Activated gamma-delta T cell treated with anti-CD3 and anti-CD28 coated beads, Interleukin-2, amount 50 U/mL, for 16 hours (primary cell): ENCODE measurements at places on chromosomes 4 and X.

- no peak for DNase-seq
These were observed 568.6 kb upstream of the BOD1L1 start for GRCh38 chr4:14196131-14196530.

DNA sequence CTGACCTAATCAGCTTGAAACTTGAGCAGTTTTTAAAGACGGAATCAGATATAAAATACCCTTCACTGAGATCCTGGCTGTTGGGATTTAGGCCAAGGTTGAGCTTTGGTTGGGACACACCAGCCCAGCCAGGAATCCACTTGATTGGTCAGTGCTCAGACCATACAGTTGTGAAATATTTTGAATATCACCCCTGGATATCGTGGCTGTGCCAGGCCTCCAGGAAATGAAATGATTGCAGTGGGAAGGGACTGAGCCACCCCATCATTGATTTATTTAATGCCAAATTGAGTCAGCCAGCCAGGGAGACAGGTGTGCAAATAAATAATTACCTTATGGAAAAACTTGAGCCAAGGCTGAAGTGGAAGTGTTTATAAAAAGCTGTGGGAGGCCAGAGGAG lies 128.4 kb upstream of the SCML1 start:
- no peak for DNase-seq

GRCh38 chrX:136183917-136184316 lies 36.6 kb downstream of the FHL1 start:
- DNase-seq = no peak

GRCh38 chrX:131762802-131763234 lies 218.9 kb downstream of the OR13H1 start:
- peak; percentile 29 for DNase-seq

DNA sequence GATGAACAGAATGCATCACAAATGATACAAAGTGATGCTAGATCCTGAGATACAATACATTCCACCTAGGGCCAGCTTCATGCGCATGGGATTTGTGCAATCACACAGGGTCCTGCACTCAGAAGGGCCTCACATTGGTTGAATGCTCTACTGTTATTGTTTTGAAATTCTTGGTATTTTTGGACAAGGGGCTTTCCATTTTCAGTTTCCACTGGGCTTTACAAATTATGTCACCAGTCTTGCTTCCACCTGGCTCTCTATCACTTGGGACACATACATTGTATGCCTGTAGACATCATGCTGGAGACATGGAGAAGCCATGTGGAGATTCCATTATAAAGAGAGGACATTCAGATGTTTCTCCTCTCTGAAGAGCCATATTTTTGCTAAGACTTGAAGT lies 155.8 kb downstream of the NAA11 start:
- DNase-seq = no peak

DNA sequence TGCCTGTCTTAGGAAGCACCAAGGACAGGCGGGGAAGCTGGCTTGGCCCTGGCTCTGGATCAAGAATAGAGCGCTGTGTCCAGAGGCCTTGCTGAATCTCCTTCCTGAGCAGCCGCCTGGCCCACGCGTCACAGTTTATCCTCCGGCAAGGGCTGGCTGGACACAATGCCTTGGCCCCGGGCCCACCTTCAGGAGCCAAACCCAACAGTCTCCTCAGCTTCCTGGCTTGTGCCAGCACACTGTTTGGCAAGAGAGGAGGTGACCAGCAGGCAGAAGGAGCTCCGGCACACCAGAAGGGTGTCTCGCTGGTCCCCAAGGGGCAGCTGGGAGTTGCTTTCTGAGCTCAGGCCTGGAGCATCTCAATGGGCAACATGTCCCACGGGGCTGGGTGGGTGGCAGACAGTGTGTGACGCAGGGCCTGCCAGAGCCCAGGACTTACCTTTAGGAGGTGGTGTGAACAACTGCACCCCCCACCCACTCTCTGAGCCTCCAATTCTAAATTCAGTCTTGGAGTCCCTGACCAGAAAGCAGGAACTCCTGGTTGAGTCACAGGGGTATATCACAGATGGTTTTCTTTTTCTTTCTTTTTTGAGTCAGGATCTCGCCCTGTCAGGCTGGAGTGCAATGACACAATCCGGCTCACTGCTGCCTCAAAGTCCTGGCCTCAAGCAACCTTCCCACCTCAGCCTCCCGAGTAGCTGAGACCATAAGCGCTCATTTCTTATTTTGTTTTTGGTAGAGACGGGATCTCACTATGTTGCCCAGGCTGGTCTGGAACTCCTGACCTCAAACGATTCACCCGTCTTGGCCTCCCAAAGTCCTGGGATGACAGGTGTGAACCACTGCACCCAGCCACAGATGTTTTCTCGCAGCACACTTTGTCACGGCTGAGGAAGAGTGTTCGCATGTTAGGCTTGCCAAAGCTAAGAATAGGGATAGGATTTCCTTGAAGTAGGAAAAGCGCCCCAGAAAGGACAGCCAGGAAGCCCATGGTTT lies 361.2 kb downstream of the BCOR start:
- DNase-seq = no peak

- DNase-seq = peak; percentile 52
These were observed 3.6 kb downstream of the MAGIX start for GRCh38 chrX:49165901-49166881.

DNA sequence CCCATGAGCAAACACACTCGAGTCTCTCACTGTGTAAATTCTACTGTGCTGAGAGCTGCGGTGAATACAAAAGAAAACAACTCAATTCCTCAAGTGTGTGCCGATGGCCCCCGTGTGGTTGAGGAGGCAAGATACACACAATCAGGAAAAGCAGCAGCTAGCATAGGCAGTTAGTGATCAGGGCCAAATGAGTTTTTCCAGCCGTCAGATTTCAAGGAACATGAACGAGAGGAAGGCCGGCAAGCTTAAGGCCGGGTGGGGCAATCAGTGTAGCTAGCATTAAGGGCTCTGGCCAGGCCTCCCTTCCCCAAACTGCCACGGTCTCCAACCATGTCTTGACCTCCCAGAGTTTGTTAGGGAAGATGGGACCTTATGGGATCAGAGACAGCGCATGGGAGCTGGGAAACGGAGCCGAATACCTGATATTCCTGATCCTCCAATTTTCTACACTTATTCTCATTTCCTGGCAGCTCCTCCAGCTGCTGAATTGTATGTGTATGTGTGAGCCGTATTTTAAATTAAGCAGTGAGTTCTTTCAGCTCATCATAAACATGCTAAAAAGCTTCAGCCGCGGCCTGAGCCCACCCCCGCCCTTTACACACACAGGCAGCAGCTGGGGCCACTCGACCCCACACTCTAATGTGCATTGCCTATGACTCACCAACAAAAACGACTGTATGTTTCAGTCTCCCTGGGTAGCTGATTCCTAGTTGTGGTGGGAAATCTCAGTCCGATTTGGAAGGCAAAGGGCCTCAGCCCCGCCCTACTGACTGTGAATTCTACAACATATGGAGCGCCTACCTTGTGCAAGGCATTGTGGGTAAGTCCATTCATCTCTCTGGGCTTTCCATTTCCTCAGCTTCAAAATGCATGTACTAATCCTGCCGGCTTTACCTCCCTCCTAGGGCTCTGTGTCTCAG lies 59.9 kb downstream of the RTL9 start:
- no peak for DNase-seq

DNA sequence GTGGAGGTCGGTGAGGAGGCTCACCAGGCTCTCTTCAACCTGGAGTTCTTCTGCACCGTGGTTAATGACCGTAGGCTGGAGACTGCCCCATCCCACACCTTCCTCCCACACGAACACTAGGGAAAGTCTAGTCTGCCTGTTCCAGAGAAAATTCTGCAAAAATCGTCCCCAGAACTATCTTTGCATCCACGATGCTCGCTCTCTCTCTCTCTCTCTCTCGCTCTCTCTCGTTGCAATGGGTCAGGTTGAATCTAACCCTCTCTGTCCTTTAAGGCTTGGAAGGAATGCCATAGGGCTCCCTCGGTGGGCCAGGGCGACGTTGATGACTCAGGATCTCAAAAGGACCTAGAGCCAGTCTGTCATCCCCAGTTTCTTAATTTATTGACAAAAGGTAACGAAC lies 111.4 kb downstream of the DCTD start:
- no peak for DNase-seq

GRCh38 chrX:28835991-28836390 lies 248.7 kb downstream of the IL1RAPL1 start:
- no peak for DNase-seq

- no peak for DNase-seq
These were observed 235.9 kb downstream of the OR13H1 start for GRCh38 chrX:131779741-131780140.

GRCh38 chr4:145482209-145483037 lies 770 bp downstream of the SMAD1 start:
- peak; percentile 20 for DNase-seq

GRCh38 chr4:139241086-139241783 lies 38.8 kb downstream of the MGARP start:
- DNase-seq = no peak

- no peak for DNase-seq
These were observed 150.8 kb downstream of the FRAS1 start for GRCh38 chr4:78207951-78208350.

DNA sequence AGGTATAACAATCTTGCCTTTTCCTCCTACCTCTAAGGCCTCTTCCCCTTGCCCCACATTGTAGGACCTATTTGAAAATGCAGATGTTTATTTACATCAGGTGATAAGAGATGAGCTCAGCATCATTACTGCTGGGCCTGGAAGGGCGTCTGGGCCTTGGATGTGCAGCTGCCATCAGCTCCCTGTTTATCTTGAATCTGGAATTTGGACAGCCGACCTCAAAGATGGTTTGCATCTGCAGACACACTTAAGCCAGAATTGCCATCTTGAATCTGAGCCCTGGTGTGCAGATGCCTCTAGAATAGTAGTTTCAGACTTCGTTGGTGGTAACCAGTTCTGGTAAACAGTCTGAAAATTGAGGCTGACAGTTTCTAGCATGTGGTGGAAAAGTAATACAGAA lies 59.0 kb downstream of the FAM193A start:
- DNase-seq = no peak

- no peak for DNase-seq
These were observed 115.7 kb downstream of the SLIT2 start for GRCh38 chr4:20367446-20367845.

DNA sequence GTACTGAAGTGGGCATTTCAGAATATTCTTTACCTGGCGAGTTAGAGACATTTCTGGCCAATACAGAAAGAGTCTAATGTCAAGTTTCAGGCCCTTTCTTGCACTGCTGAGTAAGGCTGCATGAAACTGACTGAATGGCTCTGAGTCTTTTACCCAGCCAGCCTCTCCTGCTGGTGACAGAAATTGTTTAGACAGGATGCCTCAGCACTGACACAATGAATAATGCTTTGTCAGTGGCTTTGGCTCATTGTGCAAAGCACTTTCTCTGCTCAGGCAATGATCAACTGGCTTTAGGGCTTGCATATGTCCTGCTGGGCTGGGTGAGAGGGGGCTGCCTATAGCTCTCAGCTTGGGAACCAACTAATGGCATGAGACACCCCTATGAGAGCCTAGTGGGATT lies 45.5 kb downstream of the CLNK start:
- DNase-seq = no peak

DNA sequence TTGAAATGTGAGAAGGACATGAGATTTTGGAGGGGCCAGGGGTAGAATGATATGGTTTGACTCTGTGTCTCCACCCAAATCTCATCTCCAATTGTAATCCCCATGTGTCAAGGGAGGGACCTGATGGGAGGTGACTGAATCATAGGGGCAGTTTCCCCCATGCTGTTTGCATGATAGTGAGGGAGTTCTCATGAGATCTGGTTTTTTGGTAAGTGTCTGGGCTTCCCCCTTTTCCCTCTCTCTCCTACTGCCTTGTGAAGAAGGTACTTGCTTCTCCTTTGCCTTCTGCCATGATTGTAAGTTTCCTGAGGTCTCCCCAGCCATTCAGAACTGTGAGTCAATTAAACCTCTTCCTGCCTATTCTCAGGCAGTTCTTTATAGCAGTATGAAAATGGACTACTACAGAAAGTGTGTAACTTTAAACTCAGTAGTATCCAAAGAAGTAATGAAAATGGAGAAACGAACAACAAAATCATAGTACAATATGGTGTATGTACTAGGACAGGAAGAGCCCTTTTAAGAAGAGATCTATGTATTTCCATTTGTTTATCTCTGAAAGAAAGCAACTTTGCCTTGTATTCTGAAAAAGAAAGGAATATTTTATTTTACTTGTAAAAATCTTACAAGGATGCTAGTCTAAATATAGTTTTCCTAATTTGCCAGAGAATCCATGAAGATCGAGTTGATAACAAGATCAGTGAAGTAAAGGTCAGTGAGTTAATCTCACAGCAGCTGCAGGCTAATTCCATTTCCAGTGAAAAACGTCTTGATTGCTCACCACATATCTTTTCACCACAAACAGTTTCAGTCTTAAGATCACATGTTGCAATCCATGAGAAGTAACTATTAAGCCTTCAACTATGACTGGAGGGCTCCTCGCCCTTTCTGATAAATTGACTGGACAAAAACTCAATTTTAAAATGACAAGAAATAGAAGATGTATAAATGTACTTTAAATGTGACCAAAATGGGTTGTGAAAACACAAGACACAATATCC lies 20.5 kb downstream of the PKD2 start:
- DNase-seq = no peak

DNA sequence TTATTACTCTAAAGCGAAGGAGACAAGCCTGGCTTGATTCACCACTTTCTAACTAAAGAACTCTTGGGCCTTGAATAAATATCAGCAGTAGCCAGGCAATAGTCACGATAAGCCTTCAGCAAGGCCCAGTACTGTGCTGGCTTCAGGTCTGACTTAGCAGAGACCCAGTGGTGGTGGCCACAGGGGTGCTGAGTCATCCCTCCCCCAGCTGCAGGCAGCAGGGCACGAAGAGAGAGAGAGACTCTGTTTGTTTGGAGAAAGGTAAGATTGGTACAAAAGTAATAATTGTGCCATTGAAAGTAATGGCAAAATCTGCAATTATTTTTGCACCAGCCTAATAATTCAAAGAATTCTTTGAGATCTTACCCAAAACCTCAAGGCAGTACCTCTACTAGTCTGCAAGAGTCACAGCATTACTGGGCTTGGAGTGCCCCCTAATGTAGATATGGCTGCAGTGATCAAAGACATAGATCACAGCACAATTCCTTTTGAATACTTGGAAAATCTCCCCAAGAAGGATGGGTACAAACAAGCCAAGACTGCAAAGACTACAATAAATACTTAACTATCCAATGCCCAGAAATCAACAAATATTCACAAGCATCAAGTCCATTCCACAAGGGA lies 159.5 kb upstream of the USP38 start:
- DNase-seq = no peak

DNA sequence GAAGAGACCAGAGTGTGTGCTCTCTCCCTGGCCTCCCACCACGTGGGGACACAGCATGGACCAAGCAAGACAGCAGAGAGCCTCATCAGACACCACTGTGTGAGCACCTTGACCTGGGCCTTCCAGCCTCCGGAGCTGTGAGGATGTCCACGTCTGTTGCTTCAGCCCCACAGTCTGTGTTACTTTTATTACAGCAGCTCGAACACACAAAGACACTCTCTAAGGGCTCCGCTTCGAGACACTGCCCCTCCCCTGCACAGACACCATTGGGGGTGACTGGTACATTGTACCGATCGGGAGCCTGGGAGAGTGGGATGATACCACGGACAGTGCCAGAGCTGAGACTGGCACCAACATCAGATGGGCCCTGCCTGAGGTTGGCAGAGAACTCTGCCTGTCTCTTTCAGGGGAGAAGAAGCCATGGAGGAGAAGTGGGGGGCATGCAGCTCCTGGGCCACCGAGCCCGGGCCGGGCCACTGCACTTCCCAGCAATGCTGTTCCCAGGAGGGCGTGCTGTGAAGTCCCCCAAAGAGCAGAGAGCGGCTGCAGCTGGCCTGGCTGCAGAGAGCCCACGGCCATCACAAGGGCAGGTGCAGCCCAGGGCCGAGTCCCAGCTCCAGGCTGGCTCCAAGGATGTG lies 48.1 kb upstream of the HMX1 start:
- no peak for DNase-seq
